CD4-positive, alpha-beta memory T cell (primary cell): ENCODE measurements at places on chromosomes 12 and 14.

DNA sequence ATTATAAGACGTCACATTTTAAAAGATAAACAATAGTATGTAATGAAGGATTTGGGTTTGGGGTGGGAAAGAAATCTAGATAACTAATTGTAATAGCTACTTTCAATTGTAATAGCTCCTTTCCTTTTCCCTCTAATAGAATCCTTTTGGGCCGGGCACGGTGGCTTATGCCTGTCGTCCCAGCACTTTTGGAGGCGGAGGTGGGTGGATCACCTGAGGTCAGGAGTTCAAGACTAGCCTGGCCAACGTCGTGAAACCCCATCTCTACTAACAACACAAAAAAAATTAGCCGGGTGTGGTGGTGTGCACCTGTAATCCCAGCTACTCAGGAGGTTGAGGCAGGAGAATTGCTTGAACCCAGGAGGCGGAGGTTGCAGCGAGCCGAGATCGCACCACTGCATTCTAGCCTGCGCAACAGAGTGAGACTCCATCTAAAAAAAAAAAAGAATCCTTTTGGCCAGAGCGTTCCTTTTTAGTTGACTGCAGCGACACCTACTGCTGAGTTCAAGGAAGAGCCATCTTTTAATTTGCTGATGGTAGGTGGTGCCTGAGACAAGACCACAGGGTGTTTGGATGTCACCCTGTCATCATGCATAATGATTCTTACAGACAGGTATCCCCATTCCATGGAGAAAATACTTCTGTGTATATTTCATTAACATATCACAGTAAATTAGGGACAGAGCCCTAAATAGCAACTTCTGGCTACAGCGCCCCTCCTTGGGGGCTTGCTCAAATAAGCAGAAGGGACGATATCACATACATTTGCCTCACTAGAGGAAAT lies 79.5 kb downstream of the ARMH4 start:
- H3K4me3 ChIP-seq: no peak overlapping the region
- H3K36me3 ChIP-seq: no peaks in the 10 kb centered on the region
- H3K27me3 ChIP-seq: no peaks in the 10 kb centered on the region
- DNase-seq: peak; percentile 23
- H3K4me1 ChIP-seq: no peaks in the 10 kb centered on the region

- no peak for DNase-seq
- no peak overlapping the region for H3K4me3 ChIP-seq
- no peak overlapping the region for H3K27ac ChIP-seq
- H3K27me3 ChIP-seq: no peaks in the 10 kb centered on the region
Observed at GRCh38 chr12:86194721-86195120, 61.5 kb downstream of the MGAT4C start.

DNA sequence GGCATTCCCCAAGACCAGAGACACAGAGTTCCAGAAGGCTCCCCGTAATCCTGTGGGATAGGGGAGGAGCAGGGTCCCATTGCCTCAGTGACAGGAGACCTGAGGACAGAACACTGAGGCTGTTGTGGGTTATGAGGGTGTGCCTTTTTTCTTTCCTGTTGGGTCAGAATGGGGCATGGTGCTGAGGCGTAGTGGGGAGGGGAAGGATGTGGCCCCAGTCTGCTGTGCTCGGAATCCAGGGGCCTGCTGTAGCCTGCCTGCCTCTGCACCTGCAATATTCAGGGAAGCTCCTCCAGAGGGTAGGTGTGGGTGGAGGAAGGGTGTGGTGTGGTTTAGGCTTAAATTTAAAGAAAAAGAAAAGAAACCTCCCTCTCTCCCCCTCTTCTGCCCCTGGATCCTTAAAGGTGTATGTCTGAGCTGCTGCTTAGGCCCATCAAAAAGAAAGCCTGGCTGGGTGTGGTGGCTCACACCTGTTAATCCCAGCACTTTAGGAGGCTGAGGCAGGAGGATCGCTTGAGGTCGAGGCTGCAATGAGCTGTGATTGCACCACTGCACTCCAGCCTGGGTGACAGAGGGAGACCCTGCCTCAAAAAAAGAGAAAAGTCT lies 18.7 kb downstream of the PLEKHG3 start:
- peak overlapping the region; percentile 55 for H3K27ac ChIP-seq
- H3K4me1 ChIP-seq: peaks cover 100% of the 10 kb centered on the region
- H3K4me3 ChIP-seq: peak overlapping the region; percentile 21
- no peaks in the 10 kb centered on the region for H3K27me3 ChIP-seq

DNA sequence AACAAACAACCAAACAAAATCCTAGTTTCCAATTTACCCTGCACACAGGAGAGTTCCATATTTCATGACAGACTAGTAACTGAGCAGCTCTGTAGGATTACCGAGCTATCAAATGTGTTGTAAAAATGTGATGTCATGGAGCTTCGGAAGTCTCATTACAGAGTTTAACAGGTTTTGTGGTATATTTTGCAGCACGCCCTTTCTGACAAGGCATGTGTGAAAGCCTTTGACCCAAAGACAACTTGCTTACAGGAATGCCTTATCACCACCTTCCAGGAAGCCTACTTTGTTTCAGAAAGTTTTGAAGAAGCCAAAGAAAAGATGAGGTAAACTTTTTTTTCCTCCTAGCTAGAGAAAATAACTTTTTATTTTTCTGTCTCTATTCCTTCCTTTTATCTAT lies 92.4 kb downstream of the TPH2 start:
- H3K4me3 ChIP-seq: no peak overlapping the region
- no peaks in the 10 kb centered on the region for H3K27me3 ChIP-seq
- H3K36me3 ChIP-seq: no peaks in the 10 kb centered on the region
- H3K4me1 ChIP-seq: no peaks in the 10 kb centered on the region
- H3K27ac ChIP-seq: no peak overlapping the region

- no peak for DNase-seq
- no peaks in the 10 kb centered on the region for H3K27me3 ChIP-seq
- no peak overlapping the region for H3K4me3 ChIP-seq
- H3K27ac ChIP-seq: no peak overlapping the region
- H3K36me3 ChIP-seq: no peaks in the 10 kb centered on the region
- H3K4me1 ChIP-seq: no peaks in the 10 kb centered on the region
Observed at GRCh38 chr14:50697659-50698290, 29.7 kb upstream of the SAV1 start.

DNA sequence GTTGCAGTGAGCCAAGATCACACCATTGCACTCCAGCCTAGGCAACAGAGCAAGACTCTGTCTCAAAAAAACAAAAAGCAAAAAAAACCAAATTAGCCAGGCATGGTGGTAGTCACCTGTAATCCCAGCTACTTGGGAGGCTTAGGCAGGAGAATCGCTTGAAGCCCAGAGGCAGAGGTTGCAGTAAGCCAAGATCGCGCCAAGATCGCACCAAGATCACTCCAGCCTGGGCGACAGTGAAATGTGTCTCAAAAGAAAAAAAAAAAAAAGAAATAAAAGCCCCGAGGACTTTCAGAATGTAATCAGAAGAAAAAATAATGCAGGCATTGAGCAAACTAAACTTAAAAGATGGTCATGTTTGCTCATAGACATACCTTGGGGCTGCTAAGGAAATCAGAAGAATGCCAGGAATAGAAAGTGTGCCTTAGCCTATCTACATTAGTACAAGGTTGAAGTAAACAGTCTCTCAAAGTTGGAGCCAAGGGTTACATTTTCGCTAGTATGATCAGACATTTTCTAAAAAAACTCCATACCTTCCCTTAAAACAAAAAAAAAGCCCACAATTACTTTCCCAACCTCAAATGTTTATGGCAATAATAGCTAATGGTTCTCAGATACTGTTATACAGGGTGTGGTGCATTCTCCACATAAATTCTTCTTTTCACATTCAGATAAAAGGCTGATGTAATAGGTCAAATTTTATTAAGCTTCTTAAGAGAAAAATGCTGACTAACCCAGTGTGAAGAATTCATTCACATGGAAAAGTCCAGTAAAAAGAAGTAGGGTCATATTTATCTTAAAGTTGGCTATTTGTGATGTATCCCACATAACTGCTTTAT lies 15.8 kb downstream of the DTD2 start:
- no peak overlapping the region for H3K27ac ChIP-seq
- no peak for DNase-seq
- no peaks in the 10 kb centered on the region for H3K27me3 ChIP-seq
- no peak overlapping the region for H3K4me3 ChIP-seq
- H3K4me1 ChIP-seq: no peaks in the 10 kb centered on the region
- no peaks in the 10 kb centered on the region for H3K36me3 ChIP-seq

DNA sequence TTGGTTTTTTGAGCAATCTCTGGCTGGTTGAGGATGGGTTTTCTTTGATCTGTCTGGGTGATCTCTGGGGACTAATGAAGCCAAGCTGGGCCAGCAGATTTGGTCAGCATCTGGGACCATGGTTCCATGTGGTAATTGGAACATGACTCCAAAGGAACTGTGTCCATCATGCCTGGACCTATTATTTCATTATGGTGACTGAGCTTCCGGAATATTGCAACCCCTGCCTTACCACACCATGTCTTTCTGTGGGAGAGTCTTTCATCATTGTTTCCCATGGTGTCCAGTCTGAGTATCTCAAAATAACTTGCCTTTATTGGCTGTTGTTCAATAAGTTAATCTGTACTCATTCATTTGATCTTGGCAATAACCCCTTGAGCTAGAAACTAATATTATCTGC lies 624.9 kb upstream of the TBX3 start:
- DNase-seq: no peak
- no peak overlapping the region for H3K27ac ChIP-seq
- H3K27me3 ChIP-seq: no peaks in the 10 kb centered on the region
- no peaks in the 10 kb centered on the region for H3K4me1 ChIP-seq
- no peak overlapping the region for H3K4me3 ChIP-seq
- no peaks in the 10 kb centered on the region for H3K36me3 ChIP-seq
